Activated T-cell treated with anti-CD3 and anti-CD28 coated beads for 4 hours (primary cell): ENCODE measurements at places on chromosomes 13 and 19.

GRCh38 chr13:24181991-24182702 lies 21.6 kb downstream of the SPATA13 start:
- DNase-seq: no peak

GRCh38 chr13:81916461-81916860 lies 1575.5 kb upstream of the SPRY2 start:
- DNase-seq: no peak

GRCh38 chr19:33458171-33458633 lies 63.4 kb downstream of the PEPD start:
- DNase-seq: no peak

- DNase-seq: no peak
These were observed 27.5 kb upstream of the TMEM255B start for GRCh38 chr13:113731192-113732175.

GRCh38 chr13:40540328-40541044 lies 126.0 kb downstream of the FOXO1 start:
- DNase-seq: no peak

- DNase-seq: no peak
These were observed 11.1 kb downstream of the SLC7A10 start for GRCh38 chr19:33214596-33214995.

GRCh38 chr13:112799394-112799793 lies 109.6 kb downstream of the ATP11A start:
- DNase-seq: no peak

- DNase-seq: no peak
These were observed 63.9 kb upstream of the SPATA13 start for GRCh38 chr13:24096659-24097058.

GRCh38 chr13:50713523-50714248 lies 129.8 kb downstream of the DLEU7 start:
- no peak for DNase-seq

DNA sequence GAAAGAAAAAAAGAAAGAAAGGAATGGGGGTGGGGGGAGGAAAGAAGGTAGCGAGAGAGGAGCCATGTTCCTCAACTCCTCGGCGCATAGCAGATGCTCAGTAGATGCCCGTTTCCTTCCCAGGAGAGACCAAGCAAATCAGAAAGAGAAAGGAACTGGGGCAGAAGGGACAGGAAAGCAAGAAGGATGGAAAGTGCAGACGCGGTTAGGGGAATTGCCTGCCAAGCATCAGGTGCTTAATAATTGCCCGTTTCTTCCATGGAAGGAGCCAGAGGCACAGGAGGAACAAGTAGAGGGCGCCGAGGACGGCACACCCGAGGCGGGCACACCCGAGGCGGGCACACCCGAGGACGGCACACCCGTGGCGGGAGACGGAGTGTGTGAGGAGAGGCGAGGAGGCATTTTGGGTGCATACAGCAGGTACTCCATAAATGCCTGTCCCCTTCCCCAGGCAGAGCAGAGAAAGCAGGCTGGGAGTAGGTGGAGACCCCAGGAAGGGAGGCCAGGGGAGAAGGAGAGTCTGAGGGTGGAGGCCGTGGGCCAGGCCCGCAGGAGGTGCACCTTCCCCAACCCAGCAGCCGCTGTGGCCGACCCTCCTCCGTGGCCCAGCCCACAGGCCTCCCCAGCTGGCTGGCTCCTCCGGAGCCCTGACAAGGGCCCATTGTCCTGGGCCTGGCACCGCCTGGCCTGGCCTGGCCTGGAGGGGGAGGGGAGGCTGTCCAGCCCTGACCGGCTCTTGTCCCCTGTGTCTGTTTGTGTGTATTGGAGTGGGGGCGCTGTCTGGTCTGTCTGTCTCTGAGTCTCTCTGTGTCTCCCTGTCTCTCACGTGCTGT lies 14.6 kb downstream of the JOSD2 start:
- no peak for DNase-seq

GRCh38 chr13:33015241-33015668 lies 968 bp upstream of the KL start:
- DNase-seq: no peak

- DNase-seq: no peak
These were observed 58.7 kb downstream of the SIAH3 start for GRCh38 chr13:45792827-45793303.

GRCh38 chr13:67645874-67646467 lies 415.8 kb upstream of the PCDH9 start:
- DNase-seq: no peak

GRCh38 chr19:3944018-3944721 lies 11.3 kb downstream of the NMRK2 start:
- no peak for DNase-seq

DNA sequence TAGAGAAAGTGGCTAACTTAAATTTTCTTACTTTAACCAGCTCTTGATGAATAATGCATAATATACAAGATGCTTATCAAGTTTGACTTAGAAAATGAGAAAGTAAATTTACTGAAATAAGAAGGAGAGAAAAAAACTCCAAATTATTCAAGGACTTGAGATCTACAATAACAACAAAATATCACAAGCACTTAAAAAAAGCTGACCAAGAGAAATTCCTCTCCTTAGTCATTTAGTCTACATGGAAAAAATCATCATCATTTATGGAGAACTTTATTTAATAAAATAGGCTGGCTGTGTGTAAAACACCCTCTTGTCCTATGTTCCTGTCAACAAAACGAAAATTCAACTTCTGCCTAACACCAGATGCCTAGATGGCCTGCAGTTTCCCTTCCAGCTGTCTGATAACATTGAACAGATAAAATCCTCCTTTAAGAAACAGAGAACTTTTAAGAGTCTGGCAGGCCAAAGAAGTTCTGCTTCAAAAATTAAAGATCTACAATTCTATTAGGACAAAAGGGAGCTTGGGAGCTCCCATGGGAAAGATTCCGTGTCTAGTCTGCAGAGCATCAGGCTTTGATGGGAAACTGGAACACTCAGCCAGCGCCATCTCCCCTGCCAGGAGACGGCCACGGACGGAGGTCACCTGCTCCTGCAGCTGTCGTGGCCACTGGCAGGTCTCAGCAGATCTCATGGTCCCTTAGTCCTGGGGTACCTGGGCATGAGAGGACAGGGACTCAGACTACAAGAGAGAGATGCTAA lies 37.9 kb upstream of the ATP11A start:
- DNase-seq: no peak

GRCh38 chr13:34411177-34411576 lies 530.9 kb upstream of the NBEA start:
- DNase-seq: no peak

GRCh38 chr13:26718872-26719271 lies 41.7 kb downstream of the GPR12 start:
- no peak for DNase-seq

DNA sequence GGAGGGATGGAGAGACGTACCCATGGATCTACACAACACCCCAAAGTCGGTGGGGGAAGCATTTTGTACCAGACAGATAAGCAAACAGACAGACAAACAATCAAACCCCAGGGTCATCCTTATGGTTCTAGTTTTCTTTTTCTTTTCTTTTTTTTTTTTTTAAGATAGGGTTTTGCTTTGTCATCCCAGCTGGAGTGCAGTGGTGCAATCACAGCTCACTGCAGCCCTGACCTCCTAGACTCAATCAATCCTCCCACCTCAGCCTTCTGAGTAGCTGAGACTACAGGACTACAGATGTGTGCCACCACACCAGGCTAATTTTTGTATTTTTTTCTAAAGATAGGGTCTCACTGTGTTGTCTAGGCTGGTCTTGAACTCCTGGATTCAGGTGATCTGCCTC lies 17.9 kb upstream of the FBL start:
- no peak for DNase-seq

DNA sequence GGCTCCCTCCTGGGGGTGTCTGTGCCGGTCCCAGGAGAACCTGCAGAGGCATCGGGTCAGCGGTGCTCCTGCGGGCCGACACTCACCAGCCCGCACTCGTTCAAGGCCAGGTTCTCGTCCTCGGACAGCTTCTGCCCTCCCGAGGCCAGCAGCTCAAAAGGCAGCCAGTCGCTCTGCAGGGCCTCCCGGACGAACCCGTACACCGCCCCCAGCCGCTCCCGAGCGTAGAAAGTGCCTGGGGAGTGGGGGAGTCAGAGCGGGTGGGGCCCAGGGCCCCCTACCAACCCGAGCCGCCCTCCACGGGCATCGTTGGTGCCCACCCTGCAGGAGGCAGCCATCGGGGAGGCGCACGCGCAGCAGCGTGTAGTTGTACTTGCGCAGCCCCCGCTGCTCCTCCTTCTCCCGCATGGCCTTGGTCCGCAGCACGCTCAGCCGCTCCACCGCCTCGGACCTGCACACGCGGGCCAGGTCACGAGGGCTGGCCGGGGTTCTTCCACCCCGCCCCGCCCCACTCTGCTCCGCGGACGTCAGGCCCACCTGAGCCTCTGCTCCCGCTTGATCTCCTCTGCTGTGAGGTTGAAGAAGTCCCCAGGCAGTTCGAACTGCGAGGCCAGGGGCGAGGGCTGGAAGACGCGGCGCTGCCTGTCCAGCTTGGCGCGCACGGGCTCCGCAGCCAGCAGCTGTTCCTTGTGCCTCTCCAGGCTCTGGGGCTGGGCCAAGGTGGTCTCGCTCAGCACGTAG lies 11.5 kb downstream of the UBXN6 start:
- DNase-seq: no peak

- DNase-seq: no peak
These were observed 234.8 kb downstream of the DACH1 start for GRCh38 chr13:71632206-71632605.

DNA sequence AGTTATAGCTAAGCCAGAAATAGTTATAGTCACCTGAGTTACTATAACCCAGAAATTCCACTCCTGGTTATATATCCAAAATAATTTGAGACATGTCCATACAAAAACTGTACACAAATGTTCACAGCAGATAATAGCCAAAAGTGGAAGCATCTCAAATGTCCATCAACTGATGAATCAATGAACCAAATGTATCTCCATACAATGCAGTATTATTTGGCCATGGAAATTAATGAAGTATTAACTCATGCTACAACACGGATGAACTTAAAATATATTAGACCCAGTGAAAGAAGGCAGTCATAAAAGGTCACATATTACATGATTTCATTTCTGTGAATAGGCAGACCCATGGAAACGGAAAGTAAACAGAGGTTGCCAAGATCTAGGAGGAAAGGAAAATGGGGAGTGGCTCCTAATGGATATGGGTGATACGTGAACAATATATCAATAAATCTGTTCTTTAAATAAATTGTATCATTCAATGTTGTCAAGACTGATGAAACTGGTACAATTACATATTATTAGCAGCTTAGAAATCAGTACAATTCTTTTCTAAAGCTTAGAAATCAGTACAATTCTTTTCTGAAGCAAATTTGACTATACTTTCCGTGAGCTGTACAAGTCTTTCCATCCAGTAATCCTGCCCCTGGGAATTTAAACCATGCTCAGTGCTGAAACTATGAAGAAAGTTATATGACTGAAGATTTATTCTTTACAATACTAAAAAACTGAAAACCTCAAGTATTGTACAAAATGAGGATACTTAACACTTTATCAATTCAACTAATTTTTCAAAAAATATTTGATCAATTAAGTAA lies 47.0 kb upstream of the DIAPH3 start:
- no peak for DNase-seq

- DNase-seq: no peak
These were observed 114.9 kb downstream of the PCCA start for GRCh38 chr13:100203696-100204367.

- DNase-seq: no peak
These were observed 102.7 kb upstream of the UQCRFS1 start for GRCh38 chr19:29315556-29316190.

DNA sequence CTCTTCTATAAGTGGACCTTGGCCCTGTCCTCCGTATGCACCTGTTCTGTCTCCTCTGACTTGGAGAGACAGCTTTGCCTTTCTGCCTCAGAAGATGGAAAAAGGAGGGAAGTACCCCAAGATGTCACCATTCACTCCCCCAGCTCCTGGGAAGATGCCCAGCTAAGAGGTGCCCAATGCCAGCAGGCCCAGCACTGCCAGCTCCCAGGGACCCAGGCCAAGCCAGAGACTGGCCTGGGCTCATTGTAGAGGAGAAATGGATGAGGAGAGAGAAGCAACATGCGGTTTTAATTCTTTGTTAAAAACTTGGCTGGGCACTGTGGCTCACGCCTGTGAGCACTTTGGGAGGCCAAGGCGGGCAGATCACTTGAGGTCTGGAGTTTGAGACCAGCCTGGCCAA lies 111.5 kb upstream of the ZNF507 start:
- no peak for DNase-seq

DNA sequence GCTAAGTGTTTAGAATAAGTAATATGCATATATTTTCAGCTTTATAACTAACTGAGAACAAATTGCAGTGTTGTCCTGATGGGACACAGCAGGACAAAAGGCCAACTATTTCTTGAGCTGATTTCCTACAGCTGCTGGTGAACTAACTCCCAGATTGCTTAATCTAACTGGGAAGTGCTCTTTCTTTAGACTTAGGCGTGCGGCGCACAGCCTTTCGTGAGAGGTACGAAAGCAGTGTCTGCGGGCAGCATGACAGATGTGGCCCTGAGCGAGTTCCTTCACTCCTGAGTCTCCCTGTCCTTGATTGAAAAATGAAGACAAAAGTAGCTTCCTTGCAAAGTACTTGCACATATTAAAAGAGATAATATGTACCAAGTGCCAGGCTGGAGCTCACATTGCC lies 47.3 kb upstream of the NPAS1 start:
- DNase-seq: no peak

GRCh38 chr19:45952686-45953505 lies 20.8 kb downstream of the NOVA2 start:
- no peak for DNase-seq

GRCh38 chr19:2166741-2167738 lies 3.3 kb downstream of the DOT1L start:
- no peak for DNase-seq
